ENCODE measurements at places on chromosomes 1 and 21.

DNA sequence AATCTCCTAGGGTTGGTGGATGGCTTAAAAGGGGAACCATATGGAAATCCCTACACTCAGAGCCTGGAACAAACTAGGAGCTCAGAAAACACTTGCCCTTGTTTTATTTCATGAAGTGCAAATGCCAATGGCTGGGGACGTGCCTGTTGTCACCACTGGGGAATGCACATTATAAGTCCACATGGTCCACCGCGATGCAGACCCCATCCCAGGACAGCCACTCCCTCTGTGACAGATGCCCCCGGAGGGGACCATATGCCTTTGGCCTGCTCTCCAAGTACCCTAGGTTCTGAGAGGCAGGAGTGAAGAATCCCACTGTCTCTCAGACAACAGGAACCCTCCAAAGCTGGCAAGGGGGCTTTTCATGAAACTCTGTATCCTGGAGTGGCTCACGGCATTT lies 42.3 kb downstream of the LRP8 start:
- DNase-seq = no peak

DNA sequence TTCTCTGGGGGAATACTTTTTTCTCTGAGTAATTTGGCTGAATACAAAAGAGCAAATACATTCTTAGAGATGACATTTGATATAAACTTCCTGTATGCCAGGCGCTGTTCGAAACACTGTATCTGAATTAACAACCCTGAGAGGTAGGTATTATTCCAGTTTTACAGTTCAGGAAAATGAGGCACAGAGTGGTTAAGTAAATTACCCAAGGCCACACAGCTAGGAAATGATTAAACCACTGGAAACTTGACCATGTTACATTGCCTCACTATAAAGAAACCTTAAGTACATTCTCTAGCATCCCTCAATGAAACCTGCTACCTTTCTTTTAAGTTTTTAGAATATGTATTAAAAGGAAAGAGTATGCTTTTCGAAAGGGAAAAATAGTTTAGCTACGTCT lies 54.6 kb downstream of the SMYD2 start:
- no peak for DNase-seq

GRCh38 chr1:113692824-113693431 lies 66.4 kb downstream of the PHTF1 start:
- DNase-seq = no peak

DNA sequence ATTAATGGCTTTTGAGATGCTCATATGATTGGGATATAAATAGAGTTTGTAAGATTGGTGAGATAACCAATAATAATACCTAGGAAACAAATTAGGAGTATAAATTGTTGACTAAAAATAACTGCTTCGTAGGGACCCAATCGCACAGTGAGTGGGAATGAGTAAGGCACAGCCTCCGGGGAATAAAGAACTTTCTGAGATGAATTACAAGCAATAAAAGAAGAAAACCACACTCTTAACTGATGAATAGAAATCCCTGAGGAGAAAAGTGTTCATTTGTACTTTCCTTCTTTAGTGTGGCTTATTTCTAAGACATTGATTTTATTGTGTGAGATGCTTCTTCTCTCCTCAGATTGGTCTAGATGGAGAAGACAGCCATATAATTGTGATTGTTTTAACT lies 443.4 kb upstream of the PRMT6 start:
- no peak for DNase-seq

- DNase-seq = no peak
Observed at GRCh38 chr21:26115305-26115704, 55.3 kb downstream of the APP start.

All from germinal center (tissue), 1 donor.